H9 (cell line): ENCODE measurements at places on chromosomes 12 and 14.

DNA sequence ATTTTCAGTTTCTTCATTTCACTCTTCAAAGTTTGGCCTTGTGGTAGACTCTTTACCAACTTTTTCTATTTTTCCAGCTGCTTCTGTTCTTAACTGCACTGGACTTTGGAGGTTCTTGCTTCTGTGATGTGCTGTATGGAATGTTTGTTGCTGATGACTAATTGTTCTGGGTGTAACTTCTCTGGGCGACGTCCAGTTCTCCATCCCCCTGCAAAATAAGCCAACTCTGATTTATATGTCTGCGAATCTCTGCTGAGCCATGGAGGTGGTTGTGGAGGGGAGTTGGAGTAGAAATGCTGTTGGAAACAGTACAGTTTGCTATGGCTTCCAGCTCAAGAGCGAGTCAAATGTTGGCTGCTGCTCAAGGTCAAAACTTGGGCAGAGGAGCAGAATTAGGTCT is 113.9 kb upstream of the DYRK2 start:
- no peak for DNase-seq

DNA sequence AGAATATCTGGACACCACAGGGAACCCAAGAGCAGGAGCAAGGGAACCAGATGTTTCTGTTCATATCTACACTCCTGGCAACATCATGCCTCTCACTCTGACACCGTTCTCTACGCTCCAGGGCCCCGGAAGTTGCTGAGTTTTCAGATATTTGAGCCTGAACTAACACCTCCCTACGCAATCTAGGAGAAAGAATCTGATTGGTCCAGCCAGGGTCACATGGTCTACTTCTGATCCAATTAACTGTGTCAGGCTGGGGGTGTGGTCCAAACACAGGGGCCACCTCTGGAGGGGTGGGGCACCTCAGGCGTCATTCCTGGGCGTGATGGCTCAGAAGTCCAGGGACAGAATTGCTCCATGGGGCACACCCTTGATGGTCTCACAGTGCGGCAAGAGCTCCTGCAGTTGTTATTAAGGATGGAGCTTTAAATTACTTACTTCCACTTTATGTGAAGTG is 165.5 kb downstream of the PTPN11 start:
- peak; percentile 88 for DNase-seq

- DNase-seq, result no peak
Observed at GRCh38 chr14:38500125-38500524, 244.2 kb upstream of the CLEC14A start.

- no peak for DNase-seq
Observed at GRCh38 chr14:83520837-83521236, 1987.2 kb upstream of the SEL1L start.

- no peak for DNase-seq
Observed at GRCh38 chr12:41661141-41661765, 473.1 kb downstream of the PDZRN4 start.

DNA sequence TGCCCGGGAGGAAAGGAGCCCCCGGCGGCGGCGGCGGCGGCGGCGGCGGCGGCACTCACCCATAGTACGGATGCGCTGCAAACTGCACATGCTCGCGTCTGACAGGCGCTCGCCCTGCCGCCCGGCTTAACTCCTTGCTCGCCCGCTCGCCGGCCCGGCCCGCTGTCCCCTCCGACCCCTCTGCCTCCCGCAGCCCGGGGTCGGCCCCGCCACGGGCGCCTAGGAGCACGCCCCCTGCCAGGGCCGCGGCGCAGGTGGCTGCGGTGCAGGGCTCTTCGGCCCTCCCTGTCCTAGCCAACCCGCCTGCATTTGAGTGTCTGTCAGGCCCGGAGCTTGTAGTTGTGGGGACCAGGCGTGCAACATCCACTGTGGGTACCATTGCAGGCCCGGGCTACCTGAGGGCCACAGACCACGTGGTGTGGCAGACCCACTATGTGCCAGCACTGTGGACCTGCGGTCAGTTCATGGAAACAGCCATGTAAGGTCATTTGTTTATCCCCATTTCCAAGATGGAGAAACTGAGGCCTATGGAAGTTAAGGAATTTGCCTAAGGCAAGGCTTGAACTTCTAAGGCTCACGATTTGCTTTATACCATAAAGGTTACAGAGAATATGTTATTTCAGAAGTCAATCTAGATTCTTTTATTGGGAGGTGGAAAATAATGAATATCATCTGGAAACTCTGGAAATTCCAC is 17.6 kb upstream of the PLEKHH1 start:
- DNase-seq, result peak; percentile 53

DNA sequence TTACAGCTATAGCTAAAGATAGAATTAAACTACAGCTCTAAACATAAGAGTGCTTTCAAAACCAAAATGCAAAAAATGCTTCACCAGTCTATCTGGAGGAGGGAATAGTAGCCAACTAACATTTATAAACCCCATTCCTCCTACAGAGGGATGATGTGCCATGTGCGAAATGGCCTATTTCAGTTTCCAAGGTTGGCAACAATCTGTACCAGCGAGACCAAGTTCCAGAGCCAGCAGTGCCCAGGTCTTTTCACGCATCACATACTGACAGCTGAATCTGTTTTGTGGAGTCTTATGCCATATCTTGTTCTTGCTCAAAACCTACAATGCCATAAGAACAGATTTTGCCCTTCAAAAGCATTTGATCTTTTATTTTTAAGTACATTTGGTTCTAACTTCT is 24.5 kb downstream of the NELL2 start:
- DNase-seq, result no peak

DNA sequence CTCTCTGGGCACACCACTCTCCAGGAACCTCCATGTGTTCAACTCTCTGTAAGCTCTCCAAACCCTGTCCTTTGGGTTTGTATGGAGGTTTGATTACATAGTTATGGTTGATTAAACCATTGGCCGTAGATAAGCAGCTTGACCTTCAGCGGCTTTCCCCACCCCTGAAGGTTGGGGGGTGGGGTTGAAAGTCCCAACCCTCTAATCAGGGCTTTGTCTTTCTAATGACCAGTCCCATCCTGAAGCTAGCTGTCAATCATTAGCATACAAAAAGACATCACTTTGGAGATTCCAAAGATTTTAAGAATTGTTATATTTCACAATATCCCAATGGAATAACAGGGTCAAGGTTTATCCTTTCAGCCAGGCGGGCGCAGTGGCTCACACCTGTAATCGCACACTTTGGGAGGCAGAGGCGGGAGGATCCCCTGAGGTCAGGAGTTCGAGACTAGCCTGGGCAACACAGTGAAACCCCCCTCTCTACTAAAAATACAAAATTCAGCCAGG is 8.4 kb downstream of the FAM186A start:
- DNase-seq, result peak; percentile 46

DNA sequence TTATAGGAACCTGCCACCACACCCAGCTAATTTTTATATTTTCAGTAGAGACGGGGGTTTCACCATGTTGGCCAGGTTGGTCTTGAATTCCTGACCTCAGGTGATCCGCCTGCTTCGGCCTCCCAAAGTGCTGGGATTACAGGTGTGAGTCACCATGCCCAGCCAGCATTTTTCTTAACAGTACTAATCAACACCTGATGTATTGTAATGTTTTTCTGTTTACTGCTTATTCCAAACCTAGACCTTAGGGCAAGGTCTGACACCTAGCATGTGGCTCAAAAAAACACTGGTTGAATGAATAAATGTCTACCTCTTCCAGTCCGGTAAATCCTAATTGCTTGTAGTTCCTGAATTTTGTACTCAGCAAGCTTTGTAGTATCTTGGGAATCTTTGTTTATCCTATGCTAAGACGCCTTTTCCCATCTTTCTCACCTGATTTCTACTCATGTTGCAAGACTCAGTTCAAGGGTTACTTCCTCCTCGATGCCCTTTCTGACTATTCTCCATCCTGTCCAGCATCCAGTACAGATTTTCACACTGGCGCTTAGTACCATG is 2.8 kb downstream of the PAN2 start:
- DNase-seq, result no peak

DNA sequence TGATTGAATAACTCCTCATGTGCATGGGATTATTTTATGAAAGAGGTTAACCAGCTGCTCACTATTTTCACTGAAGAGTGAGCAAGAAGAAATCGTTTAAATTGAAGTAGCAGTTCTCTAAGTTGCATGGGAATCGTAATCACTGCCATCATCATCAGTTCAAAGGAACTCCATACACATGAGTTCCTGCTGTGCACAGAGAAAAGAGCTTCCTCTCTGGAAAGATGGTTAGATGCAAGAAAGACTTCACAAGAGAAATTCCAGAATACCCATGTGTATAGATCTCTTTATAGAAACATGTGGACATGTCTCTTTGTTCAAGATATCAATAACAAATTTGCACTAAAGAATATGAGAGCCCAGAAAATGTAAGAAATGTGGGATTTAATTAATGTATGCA is 291.3 kb downstream of the PDZRN4 start:
- no peak for DNase-seq

DNA sequence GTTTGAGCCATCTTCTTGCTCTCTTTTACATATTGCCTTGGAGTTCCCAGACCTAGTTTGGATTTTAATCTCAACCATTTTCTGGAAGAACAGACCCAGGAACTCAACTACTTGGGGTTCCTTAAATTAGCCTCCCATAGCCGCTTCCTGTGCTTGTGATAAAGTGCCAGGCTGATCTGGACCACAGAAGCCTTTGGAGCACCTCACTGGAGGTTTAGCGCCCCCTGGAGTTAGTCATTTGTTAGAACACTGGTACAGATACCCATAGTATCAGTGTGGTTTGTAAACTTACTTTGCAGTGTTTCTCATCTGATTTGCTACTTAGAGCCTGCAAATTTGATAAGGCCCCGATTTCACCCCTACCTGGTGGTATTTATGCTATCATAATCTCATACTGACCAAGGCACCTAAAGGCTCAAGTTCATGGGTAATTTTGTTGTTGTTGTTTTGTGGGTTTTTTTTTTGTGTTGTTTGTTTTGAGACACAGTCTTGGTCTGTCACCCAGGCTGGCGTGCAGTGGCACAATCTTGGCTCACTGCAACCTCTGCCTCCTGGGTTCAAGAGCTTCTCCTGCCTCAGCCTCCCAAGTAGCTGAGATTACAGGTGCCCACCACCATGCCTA is 3.7 kb downstream of the UNC119B start:
- peak; percentile 77 for DNase-seq

- no peak for DNase-seq
Observed at GRCh38 chr14:68598621-68599447, 194.0 kb downstream of the ZFP36L1 start.
